ENCODE measurements at places on chromosomes 2 and 18. TPM values are rescaled to one million over a fixed set of nuclear protein-coding genes. Genes with fewer than 3 reads are reported as not detected.

DNA sequence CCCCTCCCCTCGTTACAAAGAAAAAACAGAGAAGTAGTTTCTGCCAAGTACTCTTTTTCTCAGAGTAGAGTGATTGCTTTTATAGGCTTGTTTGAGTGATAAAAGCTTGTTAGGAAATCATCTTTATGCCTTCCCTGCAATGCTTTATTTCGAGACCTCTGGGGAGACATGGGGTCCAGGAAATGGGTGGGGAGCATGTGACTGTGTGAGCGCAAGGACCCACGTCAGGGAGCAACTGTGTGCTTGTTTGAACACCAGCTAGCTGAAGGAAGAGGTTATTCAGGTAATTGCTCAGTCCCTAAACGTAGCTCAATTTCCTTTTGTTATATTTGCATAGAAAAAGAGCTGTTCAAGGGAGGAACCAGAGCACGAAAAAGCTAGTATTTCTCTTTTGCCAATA lies 187.3 kb downstream of the FAM210A start:
- DNase-seq = no peak

The ABCG8 gene
- 1.6 TPM for total RNA-seq

- no peak for DNase-seq
Observed at GRCh38 chr18:79221136-79221535, 151.9 kb downstream of the ATP9B start.

The SLC23A3 gene
- 4.4 TPM for total RNA-seq

The NCKAP5 gene
- total RNA-seq = 1.2 TPM
